ENCODE measurements at places on chromosomes 16 and 17. TPM values are rescaled to one million over a fixed set of nuclear protein-coding genes. Genes with fewer than 3 reads are reported as not detected.

NXN gene
- 20.0 TPM for total RNA-seq

FMNL1 gene
- 35.1 TPM for total RNA-seq

HOXB4 gene
- total RNA-seq, result 0.13 TPM

MMP25 gene
- 1.4 TPM for total RNA-seq

GP2 gene
- not detected for total RNA-seq

CSH2 gene
- not detected for total RNA-seq

STH gene
- total RNA-seq, result not detected

ITGAD gene
- total RNA-seq, result not detected

CDH8 gene
- 0.74 TPM for total RNA-seq

AURKB gene
- 146 TPM for total RNA-seq

MFSD11 gene
- total RNA-seq, result 21.3 TPM

FBXW10B gene
- total RNA-seq, result 3.6 TPM

SDK2 gene
- total RNA-seq, result 1.1 TPM

Measured in A549 treated with dexamethasone at 1 μM for 4 hours (cell line).